ENCODE measurements at places on chromosomes 3 and 15. TPM values are rescaled to one million over a fixed set of nuclear protein-coding genes. Genes with fewer than 3 reads are reported as not detected.

Gene FBXO40
- total RNA-seq = not detected

Gene SAMMSON
- not detected for total RNA-seq

Gene IDH2
- 170 TPM for total RNA-seq

Gene OR5K3
- total RNA-seq = not detected

Gene EPHB3
- 0.92 TPM for total RNA-seq

Gene GPR62
- total RNA-seq = not detected

Gene PLA2G4E
- not detected for total RNA-seq

Gene ZFYVE19
- total RNA-seq = 30.0 TPM

Gene CCR9
- total RNA-seq = 0.17 TPM

Gene IGF2BP2
- total RNA-seq = 99.8 TPM

Gene ATP13A5
- total RNA-seq = not detected

Gene CLSTN2
- 3.0 TPM for total RNA-seq

Gene PSMA4
- total RNA-seq = 359 TPM

Gene CMTM7
- total RNA-seq = 71.4 TPM

Gene IL12A
- total RNA-seq = 2.9 TPM

Gene CIDEC
- not detected for total RNA-seq

Gene OXTR
- total RNA-seq = 8.4 TPM

Gene C2CD4A
- total RNA-seq = 0.35 TPM

Gene IGSF11
- total RNA-seq = not detected

Gene XXYLT1
- 23.2 TPM for total RNA-seq

Gene C15orf62
- 0.63 TPM for total RNA-seq

Gene CPN2
- total RNA-seq = not detected

Gene ZIC4
- total RNA-seq = not detected

Gene VEPH1
- 20.7 TPM for total RNA-seq

Gene APBA2
- total RNA-seq = 36.5 TPM

Gene TMCO5A
- total RNA-seq = not detected

Gene EIF4E3
- 2.7 TPM for total RNA-seq

Gene MCF2L2
- total RNA-seq = 0.87 TPM

Gene POLG
- total RNA-seq = 84.6 TPM

Gene FMN1
- total RNA-seq = 2.7 TPM

Gene CPNE9
- not detected for total RNA-seq

Gene SNX22
- 1.2 TPM for total RNA-seq

Gene CHSY1
- 19.2 TPM for total RNA-seq

Gene PLCD1
- 11.2 TPM for total RNA-seq

All from epithelial cell of proximal tubule (primary cell).